Activated CD4-positive, alpha-beta memory T cell treated with anti-CD3 and anti-CD28 coated beads for 36 hours (primary cell): ENCODE measurements at places on chromosomes 16 and 17.

GRCh38 chr17:36544044-36544306 is 744 bp upstream of the GGNBP2 start:
- DNase-seq, result peak; percentile 42

DNA sequence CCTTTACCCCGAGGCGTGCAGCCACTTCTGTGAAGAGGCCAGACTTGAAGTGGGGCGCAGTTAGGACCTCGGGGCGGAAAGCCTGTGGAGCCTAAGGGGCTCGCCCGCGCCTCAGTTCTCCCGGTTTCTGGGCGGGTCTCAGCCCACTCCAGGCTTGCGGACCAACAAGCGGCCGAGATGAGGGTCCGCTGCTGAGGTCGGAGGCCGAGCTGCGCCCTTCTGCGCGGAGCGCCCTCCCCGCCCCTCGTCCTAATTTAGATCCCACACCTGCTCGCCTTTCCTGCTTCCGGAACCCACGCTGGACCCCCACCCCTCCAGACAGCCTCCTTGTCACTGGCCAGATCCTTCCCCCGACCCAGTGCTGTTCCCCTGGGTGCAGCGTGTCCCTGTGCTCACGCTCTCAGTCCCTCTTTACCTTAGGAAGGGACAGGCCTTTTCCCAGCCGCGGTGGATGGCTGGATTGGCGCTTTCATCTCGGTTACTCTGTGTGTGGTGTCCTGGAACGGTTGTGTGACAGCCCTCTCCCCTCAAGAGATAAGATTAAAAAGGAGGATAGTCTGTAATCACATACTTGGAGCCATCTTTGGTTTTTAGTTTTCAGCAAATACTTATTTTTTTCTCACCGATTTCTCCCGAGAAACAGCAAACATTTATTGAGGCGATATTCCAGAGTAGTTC is 933 bp upstream of the ATXN7L3 start:
- no peak for DNase-seq

GRCh38 chr16:8885674-8886592 is 3.8 kb downstream of the LITAFD start:
- peak; percentile 26 for DNase-seq

DNA sequence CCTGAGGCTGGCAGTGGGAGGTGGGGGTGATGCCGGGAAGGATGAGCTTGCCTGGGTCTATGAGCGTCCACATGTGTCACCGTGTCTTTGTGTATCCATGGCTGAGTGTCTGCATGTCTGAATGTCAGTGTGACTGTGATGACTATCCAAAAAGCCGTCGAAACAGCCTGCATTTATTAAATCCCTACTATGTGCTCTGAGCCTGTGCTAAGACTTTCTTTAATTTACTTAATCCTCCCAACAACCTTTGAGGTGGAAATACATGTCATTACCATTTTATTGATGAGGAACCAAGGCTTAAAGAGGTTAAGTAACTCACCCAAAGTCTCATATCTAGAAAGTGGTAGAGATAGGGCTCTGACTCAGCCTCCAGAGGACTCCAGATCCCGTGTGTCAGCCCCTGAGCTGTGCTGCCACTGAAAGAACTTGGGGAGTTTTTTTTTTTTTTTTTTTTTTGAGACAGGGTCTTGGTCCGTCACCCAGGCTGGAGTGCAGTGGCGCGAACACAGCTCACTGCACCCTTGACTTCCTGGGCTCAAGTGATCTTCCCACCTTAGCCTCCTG is 20.0 kb downstream of the ARHGAP23 start:
- DNase-seq, result no peak

- peak; percentile 42 for DNase-seq
Measured at GRCh38 chr17:65537845-65538674, 23.4 kb downstream of the AXIN2 start.

DNA sequence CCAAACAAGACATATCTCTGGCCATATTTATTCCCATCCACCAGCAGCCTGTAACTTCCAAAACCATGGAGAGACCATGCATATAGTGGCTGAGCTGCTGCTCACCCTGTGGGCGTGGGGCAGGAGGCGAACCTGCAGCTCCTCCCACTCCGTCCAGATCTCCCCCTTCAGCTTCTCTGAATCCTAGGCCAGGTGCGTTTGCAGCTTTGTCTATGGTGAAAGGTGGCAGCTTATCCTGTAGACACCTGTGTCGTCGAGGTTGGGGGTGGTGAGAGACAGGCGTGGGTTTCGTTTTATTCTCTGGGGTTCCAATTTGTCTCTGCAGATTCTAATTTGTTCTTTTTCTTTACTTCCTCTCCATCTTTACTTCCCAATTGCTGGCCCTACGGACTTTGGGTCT is 9.7 kb upstream of the ANKS4B start:
- no peak for DNase-seq

DNA sequence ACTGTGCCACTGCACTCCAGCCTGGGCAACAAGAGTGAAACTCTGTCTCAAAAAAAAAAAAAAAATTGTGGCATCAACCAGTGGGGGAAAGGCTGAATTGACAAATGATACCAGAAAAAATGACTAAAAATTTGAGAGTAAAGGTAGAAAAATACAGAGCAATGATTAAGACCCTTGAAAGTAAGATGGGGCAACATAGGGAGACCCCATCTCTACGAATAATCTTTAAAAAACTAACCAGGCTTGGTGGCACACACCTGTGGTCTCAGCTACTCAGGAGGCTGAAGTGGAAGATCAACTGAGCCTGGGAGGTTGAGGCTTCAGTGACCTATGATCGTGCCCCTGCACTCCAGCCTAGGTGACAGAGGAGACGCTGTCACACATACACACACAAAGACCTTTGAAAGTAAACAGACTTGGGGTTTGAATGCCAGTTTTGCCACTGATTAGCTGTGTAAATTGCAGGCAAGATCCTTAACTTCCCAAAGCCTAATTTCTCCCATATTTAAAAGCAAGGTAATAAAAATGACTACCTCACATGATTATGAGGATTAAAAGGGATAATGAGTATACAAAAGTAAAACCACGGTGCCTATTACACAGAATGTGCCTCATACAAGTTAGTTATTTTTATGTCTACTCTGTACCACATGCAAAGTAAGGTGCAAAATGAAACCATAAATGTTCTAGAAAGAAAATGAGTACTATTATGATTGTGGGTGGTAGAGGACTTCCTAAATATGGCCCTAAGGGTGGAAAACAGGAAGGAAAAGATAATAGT is 21.7 kb upstream of the PAFAH1B1 start:
- no peak for DNase-seq

DNA sequence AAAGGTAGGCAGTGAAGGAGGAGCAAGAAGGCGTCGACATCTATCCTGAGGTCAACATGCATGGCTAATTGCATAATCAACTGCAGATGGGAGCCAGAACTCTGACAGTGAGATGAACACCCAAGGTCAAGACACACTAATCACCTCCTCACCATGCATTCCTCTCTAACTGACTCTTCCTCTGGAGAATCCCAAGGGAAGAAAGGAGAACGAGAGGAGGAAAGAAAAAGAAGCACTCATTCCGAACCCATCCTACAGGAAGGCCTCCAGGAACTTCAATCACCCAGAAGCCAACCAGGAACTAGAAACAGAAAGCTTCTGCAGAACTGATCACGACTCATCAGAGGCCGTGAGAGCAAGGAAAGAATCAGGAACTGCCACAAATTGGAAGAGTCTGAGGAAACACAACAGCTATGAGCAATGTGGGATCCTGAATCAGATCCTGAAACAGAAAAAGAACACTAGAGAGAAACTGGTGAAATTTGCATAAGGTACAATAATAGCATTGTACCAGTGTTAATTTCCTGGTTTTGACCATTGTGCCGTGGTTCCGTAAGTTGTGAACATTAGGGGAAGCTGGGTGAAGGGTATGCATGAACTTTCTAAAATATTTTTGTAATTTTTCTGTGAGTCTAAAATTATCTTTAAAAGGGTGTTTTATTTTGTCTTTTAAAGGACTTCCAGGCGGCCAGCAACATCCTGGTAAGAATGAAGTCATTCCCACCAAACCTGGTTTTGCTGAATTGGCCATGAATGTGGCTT is 10.0 kb upstream of the BEAN1 start:
- no peak for DNase-seq

DNA sequence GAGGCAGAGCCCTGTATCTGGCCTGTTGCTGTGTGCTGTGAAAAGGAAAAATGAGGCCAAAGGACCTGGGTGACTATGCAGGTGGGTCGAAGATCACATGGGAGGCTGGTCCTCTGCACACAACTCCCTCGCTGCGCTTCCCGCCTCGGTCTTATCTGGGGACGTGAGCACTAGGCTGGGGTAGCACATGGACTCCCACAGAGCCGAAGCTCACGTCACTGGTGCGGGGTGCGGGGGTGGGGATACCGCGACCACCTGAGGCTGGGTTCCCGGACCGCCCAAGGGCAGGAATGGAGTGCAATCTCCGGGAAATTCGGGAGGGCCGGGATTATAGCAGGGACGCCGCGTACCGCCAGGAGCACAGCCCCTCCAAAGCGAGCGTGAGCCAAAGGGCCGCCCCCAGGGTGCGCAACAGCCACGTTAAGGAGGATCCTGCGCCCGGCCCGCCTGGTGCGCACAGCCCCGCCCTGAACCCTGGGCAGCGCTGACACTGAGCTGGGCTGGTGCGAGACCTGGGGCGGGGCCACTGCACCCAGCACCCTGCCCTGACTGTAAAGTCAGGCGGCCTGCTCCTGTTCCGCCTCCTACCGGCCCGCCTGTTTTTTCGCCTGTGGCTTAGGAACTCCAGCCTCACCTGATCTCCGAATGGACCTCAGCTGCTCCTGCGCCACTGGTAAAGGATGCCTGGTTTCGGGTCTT is 4.8 kb downstream of the MT1A start:
- DNase-seq, result peak; percentile 89

- no peak for DNase-seq
Measured at GRCh38 chr17:53560953-53561352, 261.8 kb upstream of the KIF2B start.

DNA sequence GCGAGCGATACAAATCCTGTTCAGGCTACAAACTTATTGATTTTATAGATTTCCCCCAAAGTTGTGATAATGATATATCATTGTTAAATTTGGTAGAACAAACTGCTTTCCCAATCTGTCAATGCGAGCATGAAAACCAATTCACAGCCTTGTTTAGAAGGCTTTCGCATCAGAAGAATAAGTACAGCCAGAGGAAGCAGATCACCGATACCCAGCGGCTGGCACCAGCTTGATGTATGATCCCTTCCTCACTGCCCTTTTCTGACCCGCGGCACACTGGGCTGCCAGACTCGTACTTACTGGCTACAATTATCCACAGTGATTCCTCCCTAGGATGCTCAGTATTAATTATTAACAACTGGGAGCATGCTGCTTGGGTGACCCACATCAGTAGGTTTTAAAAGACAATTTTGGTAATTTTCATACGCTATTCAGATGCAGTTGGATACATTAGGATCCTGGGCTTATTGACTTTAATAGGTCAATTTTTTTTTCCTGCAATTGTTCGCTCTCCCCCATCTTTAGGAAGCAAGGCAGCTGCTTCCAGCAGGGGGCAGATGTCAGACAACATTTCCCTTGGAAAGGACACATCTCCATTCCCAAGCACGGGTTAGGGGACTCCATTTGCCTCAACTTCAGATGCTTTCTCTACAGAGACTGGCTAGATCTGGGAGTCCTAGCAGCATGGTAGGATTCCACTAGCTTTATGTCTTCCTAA is 582.7 kb upstream of the PSMD7 start:
- no peak for DNase-seq

- DNase-seq, result peak; percentile 70
Measured at GRCh38 chr17:66633317-66633965, 201.5 kb upstream of the CACNG5 start.

- DNase-seq, result no peak
Measured at GRCh38 chr16:57970319-57970718, 609 bp downstream of the CNGB1 start.

DNA sequence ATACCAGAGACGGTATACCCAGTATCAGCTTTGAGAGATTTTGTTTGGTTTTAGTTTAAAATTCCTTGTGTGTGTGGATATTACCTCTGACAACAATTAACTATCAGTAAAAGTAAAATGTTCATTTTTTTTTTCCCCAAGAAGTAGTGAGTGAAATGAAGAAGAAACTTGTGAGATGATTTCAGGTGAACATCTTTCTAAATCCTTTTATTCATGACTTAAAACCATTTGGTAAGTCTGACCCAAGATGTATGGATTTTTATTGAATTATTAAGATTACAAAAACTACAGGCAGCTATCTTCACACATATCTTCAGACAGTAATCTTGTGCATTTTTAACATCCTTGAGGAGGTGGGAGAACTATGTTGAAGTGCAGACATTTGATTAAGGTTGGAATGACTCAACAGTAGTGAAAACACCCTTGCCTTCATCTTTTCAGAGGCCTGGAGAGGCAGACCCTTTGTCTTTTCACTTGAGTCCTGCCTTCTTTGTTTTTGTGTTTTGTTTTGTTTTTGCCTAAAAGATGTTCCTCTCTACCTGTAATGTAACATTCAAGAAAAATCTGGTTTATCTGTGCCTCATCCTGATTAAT is 240.3 kb upstream of the TBX2 start:
- DNase-seq, result no peak

DNA sequence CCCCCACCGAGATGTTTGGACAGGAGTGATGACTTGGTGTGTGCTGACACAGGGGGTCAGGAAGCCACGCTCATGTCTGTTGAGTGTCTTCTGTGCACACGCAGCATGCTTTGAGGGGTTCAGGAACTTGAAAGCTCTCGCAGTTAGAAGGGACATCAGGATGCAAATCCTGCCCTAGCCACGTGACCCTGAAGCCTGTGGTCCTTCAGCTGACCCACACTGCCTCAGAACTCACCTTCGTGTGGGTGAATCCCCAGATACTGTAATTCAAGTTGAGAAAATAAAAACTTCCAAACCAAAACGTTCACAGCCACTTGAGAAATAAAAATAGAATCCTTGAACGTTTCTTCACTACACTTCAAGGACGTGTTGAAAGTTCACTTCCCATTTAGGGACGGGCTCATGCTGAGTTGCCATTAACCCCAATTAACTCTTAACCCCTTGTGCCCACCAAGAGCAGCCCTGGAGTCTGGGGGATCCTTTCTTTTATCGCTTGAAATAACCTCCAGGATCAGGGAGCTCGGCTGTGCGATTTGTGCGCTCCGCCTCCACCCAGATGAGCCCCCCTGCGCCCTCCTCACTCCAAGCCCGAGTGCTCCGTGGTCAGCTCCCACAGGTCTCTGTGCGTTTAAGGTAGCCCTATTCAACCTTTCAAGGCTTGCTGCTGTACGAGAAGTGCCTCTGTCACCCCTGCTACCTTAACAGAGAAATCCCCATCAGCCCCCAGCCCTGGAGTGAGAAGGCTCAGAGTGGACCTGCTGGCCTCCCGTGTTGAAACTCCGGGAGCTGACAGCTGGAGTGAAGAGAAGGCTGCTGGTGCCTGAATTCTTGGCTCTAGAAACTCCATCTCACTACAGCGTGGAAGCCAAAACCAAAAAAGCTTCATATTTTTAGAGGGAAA is 36.2 kb upstream of the NAT9 start:
- no peak for DNase-seq
